ENCODE measurements at places on chromosomes 16 and 17.

- no peak for DNase-seq
Measured at GRCh38 chr16:4651827-4652226, 27.2 kb downstream of the MGRN1 start.

DNA sequence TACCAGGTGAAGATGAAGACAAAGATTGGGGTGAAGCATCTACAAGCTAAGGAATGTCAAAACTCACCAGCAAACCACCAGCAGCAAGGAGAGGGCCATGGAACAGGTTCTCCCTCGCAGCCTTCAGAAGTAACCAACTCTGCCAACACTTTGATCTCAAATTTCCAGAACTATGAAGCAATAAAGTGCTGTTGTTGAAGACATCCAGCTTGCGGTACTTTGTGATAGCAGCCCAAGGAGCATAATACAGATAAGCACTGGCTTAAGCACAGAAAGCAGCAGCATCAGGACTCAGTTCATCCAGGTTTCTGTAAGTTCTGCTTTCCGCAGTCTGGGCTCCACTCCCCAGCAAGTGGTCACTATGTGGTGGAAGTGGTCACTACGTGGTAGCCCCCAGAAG lies 16.0 kb upstream of the CDRT4 start:
- DNase-seq = no peak

DNA sequence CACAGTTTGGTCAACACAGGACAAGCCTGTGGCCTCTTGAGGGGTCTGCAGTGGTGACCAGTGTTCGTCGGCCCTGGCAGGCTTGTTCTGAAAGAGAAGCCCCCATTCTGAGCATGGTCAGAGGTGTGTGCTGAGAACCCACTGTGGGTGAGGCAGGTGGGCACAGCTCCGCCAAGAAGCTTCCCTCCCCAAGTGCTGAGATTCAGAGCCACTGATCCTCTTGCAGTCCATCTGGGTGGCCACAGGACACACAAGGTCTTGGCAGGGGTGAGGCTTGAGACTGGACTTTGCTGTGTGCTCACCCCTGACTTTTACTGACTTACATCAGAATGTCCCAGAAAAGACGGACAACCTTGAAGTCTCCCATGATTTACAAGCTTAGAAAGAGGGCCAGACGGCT lies 18.7 kb downstream of the MPRIP start:
- DNase-seq = no peak

DNA sequence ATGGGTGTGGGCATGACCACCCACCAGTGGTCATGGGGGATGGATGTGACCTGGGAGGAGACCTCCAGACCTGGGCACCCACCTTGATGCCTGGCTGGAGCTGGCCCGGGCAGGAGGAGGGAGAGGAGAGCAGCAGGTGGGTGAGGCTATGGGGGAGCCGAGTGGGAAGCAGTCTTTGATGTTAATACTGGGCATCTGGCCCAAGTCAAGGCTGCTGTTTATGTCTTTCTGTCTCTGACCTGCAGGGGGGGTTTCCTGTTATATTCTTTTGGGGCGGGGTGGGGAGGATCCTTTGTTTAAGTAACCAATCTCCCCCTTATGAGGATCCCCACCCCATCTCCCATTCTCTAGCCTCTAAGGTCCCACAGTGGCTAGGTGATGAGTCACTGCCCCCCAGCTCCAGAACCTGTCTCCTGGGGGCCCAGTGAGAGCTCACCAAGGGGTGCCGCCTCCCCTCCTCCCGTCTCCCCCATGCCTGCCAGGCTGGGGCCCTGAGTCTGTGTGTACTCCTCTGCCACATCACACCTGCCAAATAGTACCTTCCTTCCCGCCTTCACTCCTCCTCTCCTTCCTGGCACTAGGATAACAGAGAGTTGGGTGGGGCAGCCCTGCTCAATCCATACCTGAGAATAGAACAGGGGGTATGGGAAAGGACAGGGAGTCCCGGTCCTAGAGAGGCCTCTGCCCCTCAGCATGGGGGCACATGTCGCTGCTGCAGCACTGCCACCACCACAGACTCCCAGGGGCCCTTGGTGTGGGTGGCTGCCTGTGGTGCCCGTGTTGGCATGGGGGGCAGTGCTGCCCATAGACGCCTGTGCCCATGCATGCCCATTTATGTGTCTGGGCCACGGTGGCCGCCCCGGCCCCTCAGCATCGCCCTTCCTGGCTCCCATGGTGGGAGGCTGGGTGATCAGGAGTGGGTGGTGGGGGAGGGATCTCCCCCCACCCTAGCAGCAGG lies 7.3 kb downstream of the THRA start:
- DNase-seq = peak; percentile 88

GRCh38 chr16:30567991-30568638 lies 3.4 kb downstream of the ZNF688 start:
- DNase-seq = peak; percentile 44

GRCh38 chr17:46202424-46202823 lies 9.2 kb upstream of the KANSL1 start:
- DNase-seq = peak; percentile 84

DNA sequence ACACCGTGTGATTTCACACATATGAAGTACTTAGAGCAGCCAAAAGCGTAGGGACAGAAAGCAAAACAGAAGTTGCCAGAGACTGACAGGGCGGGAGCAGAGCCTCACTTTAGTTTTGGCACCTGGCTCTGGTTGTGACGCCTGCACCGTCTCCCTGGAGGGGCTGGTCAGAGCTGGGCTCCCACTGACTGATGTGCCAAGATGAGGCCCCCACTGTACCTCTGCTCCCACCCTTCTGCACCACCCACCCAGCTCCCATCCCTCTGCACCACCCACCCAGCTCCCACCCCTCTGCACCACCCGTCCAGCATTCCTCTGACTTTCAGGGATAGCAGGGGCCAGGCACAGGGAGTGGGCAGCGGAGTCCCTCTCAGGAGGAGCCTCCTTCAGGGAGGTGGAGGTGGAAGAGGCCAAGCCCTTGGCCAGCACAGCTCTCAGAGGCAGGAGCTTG lies 3.2 kb upstream of the PRSS21 start:
- no peak for DNase-seq

- DNase-seq = no peak
Measured at GRCh38 chr17:57365420-57365819, 109.1 kb downstream of the MSI2 start.

GRCh38 chr16:85613604-85614337 lies 649 bp downstream of the GSE1 start:
- no peak for DNase-seq

DNA sequence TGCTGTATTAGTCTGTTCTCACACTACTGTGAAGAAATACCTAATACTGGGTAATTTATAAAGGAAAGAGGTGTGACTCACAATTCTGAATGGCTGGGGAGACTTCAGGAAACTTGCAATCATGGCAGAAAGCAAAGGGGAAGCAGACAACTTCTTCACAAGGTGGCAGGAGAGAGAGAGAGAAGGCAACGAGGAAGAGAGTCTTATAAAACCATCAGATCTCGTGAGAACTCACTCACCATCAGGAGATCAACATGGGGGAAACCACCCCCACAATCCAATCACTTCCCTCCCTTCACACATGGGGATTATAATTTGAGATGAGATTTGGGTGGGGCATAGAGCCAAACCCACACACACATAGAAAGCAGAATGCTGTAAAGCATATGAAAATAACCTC lies 896.2 kb downstream of the CDH11 start:
- no peak for DNase-seq

GRCh38 chr17:33506889-33507650 lies 214.0 kb upstream of the ASIC2 start:
- no peak for DNase-seq

DNA sequence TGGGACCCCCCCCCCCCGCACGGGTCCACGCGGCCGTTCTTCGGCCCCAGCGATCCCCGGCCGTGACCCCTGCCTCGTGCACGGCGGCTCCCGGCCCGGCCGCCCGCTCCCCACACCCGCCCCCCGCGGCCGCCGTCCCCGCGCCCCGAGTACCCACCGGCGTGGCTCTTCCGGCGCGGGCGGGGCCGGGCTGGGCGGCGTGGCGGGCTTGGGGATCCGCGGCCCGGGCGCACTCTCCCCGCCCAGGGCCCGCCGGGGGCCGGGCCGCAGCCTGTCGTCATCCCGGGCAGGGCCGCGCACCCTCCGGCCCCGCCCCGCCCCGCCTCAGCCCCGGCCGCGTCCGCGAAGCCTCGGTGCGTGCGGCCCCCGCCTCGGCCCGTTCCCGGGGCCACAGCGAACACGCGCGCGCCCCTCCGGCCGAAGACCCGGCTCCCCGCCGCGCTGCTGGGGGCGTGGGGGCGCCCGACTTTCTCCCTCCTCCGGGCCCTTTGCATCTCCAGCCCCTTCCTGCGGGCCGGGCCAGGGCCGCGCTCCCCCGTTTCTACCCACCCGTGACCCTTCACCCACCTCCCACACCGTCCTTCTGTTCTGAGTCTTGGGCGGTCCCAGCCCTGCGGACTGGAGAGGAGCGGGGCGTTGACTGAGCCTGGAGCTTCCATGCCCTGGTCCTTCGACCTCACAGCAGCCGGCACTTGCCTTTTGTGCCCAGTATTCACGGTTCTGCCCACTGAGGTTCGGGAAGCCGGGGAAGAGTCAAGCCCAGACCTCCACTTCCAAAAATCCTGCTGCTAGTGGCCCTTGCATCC lies 840 bp downstream of the MYO1C start:
- DNase-seq = peak; percentile 82

DNA sequence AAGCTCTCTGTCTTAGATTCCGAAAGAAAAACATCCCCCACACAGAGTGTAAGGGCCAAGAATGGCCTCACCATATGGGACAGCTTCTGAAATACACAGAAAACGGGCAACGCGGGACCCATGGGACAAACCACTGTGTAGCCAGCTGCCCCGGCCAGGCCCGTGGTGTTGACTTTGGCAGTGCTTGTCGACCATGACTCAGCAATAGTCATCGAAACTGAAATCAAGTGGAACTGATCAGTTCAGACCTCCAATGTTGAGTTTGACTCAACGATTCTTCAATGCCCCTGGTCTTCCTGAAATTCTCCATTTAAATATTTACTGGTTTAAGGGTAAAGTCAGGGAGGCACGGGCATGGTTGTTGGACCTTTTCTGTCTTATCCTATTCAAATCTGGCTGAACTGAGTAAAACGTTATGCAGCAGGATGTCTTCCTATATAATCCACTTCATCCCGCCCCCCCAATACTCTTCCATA lies 27.5 kb downstream of the ZFHX3 start:
- DNase-seq = peak; percentile 80

GRCh38 chr17:29633886-29634285 lies 11.2 kb upstream of the CORO6 start:
- DNase-seq = no peak

- DNase-seq = peak; percentile 54
Measured at GRCh38 chr17:34981538-34982241, 1.4 kb downstream of the LIG3 start.

GRCh38 chr16:50651835-50652438 lies 29.2 kb downstream of the SNX20 start:
- no peak for DNase-seq

GRCh38 chr16:64977206-64977920 lies 144.5 kb downstream of the CDH11 start:
- DNase-seq = no peak

DNA sequence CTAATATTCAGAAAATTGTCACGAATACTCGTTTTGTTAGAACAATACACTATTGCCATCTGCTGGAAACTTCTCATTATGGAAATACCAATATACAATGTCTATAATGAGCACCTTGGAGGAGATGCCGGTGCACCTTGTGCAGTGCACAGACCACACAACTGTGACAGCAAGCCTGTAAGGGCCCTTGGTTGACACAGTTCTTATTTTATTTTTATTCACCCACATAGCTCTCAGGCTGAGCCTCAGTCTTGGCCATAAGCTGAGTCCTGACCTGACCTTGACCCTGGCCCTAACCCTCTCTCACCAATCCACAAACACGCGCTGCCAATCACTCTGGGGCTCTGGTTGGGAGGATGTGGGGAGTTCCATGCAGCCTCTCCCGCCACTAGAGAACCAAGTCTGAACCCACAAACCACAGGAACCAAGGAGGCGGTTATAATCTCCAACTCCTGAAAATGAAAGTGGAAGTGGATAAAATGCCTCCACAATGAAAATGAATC lies 7.6 kb downstream of the AIPL1 start:
- DNase-seq = peak; percentile 16

DNA sequence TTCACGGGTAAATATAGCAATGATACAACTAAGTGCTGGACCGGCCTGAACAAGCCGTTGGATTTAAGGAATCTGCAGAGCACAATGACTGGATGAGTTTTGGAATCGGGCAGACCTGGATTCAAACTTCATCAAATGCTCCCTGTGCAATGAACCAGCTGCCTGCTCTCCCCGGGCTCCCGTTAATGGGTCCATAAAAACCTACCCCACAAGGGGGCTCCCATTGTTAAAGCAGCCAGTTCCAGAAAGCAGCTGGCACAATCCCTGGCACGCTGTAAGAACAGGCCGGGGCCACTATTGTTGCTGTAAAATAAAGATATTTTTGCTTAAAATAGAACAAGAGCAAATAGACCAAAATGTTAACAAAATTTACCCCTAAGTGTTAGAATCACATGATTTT lies 131.9 kb downstream of the C16orf95 start:
- no peak for DNase-seq

DNA sequence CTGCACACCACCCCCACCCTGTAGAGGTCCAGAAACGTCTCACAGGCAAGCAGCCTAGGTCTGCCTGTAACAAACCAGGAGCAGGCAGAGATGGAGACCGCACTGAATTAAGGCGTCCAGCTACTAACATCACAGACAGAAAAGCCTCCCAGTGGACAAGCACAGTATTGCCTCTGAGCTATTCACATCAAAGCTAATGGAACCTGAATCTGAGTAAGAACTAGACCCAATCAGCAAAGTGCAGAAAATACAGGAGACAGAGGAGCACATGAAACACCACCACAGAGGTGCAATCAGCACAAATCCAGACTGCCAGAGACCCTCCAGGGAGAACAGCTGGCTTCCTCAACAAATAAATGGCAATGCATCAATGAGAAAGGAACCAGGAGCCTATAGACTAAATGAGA lies 22.2 kb upstream of the PEMT start:
- DNase-seq = peak; percentile 77

DNA sequence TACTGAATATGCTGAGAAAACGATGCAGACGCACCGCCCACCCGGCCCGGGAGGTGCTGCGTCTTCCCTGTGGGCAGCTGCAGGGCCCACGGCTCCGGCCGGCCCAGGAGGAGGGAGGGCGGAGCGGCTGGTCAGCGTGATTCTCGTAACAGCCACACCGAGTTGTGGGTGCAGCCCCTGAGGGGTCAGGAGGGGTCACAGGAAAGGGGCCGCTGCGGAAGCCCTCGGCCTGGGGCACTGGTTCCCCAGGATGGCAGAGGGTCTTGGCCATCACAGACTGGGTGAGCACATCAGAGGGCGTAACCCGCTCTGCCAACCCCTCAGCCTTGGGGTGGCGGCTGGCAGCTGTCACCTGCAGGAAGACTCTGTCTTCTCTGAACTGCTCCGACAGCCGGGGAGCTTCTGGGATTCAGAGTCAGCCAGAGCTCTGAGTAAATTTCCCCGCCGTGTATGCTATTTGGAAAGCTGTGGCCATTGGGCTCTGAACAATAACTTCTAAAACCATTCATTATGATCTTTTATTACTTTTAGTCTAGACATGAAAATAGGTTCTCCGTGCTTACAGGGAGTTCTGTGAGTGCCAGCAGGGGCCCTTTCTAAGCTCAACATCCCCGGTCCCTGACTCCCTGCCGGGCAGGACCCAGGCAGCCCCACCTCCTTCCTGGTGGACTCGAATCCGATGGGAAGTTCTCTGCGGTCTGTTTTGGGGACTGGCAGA lies 87.4 kb upstream of the CHMP6 start:
- no peak for DNase-seq

- DNase-seq = no peak
Measured at GRCh38 chr16:88939245-88939971, 37.6 kb downstream of the CBFA2T3 start.
